ENCODE measurements at places on chromosomes 7 and 10.

GRCh38 chr7:14191686-14192098 is 202.2 kb upstream of the ETV1 start:
- DNase-seq, result no peak

DNA sequence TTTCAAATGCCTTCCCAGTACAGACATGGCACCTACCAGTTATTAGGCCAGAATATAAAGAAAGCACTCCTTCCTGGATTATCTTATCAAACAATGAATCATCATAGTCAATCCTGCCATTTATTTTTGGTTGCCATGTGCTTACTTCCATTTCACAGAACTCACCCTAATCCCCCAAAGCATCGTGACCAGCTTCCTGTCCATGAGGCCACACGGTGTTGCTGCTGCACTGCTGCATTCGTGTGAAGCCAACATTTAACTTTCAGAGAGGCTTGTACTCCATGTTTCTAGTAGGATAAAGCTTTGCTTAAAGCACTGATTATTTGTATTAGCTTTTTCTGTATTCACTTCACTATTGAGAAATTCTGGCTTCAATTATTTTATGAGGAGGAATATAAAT is 14.4 kb downstream of the COL28A1 start:
- DNase-seq, result no peak

- DNase-seq, result no peak
Observed at GRCh38 chr10:22690158-22690557, 24.2 kb downstream of the PIP4K2A start.

DNA sequence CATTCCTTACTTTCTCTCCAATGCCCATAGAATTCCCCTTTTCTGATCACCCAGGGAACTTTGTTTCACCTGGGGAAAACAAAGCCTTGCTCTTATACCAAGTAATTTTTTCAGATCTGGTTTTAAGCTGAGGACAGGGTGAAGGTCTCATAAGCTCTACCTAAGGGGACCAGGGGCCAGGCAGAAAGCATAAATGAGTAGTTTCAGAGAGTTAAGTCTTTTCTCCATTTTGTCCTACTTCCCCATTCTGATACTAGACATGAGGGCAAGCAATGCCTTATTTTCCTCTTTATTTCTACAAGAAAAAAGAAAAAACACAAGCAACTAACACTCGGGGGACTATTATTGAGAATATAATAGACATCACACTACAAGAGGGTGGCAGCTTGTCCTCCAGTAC is 2.9 kb downstream of the AKR1D1 start:
- DNase-seq, result no peak

DNA sequence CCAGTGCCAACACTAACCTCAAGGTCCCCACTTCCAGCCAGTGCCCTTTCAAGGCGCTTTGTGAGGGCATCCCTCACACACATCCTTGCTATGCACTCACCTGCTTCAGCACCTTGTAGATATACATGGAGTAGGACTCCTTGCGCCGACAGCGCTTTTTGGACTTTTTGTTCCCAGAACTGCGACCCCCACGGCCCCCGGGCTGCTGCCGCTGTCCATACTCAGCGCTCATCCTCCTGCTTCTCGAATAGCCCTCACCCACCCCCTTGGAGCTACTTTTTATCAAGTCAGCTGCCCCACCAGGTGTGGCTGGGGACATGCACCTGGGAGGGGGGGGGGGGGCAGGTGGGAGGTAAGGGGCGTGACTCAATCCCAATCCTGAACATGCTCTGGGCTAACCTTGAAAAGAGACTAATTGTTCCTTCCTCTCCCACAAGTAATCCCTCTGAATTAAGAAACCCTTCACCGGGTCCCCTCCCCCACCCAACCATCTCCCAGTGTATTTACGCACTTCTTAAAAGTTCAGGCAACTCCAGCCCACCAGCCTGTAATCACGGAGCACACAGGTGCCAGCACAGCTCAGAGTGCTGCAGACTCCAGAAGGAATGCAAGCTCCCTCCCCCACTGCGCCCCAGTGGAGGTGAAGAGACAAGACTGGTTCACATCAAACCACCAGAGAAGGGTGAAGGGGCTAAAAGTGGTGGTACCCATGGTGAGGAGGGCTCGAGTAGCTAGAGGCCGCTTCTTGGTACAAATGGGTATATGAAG is at the start of gene H2BK1:
Gene H2BK1 (minus strand): TSS at position 402 of the 768 bp plus-strand sequence. CDS start 170 bp downstream, at position 232.
- no peak for DNase-seq

DNA sequence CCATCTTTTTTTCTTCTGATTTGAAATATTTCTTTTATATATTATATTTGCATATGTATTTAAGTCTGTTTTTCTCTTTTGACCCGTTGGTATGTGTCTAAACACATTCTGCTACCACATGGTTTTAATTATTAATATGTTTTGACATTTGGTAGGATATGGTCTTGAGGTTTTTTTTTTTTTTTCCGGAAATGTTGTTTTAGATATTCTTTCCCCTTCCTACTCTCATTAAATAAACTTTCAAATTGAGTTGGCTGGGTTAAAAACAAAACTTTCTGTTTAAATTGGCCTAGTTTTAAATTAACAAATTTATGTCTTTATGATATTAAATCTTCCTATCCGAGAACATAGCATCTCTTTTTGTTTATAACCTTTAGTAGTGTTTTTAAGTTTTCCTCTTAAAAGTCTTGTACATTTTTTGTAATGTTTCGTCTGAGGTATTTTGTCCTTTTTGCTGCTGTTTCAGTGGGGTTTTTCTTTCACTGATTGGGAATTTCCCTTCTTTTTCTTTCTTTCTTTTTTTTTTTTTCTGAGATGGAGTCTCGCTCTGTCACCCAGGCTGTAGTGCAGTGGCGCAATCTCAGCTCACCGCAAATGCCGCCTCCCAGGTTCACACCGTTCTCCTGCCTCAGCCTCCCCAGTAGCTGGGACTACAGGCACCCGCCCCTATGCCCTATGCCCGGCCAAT is 25.4 kb downstream of the STAM start:
- DNase-seq, result no peak

DNA sequence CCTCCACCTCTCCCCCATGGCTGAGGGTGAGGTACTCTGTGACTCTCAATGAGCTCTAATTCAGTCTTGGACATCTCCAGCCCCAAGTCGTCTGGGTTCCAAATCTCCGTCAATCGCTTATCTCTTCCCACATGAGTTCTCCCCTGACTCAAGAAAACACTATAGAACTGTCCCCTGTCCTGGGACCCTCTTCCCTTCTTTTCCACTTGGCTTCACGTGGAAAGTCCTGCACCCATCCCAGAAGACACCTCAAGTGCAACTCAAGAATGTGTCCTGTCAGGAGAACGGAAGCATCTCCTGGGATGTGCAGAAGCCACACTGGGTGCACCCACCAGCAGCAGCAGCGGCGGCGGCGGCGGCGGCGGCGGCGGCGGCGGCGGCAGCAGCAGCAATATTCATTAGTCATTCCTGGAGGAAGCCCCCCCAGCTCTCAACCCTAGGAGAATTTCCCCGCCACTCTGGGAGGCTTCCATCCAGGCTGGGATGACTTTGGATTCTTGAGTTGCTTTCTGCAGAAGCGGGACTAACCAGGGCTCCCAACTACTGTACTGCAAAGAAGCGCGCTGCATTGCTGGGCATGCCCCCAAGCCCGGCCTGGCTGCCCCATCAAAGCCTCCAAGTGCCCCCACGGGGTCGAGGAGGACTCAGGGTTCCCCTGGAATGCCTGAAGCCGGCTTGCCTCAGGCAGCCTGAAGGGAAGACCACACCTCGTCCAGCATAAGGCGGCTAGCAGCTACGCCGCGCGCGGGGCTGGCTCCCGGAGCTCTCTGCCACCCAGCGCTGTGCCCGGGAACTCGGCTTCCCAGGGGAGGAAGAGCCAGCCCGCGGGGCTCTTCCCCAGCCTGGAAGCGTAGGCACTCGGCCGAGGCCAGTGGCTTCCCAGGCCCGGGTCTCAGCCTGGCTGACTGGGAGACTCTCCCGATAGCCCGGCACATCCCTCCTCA is 1.0 kb downstream of the CRTAC1 start:
- DNase-seq, result peak; percentile 83

DNA sequence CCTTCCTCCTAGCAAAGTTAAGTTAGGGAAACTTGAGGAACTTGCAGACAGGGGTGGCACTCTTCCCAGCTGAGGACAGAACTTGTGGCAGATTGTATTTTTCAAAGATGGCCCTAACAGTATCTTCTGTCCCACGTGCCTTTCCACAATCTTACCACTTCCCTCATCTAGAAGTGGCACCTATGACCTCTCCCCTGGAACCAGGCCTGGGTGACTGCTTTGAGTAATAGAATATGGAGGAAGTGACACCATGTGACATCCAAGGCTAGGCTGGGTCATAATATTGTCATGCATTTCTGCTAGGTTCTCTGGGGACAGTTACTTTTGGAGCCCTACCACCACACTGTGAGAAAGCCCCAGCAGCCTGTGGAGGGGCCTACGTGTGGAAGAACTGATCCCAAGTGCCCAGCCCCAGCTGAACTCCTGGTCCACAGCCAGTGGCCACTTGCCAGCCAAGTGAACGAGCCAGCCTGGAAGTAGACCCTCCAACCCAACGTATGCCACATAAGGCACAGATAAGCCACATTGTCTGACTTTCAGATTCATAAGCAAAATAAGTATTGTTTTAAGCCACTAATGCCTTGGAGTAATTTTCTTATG is 193.7 kb downstream of the PTPN20 start:
- DNase-seq, result no peak

- DNase-seq, result peak; percentile 50
Observed at GRCh38 chr10:117132751-117133231, 5.3 kb downstream of the VAX1 start.

GRCh38 chr7:12229046-12229445 is 18.0 kb downstream of the TMEM106B start:
- no peak for DNase-seq

GRCh38 chr10:21318540-21319167 is 206.8 kb downstream of the SKIDA1 start:
- peak; percentile 54 for DNase-seq

GRCh38 chr7:95694334-95694733 is 78.0 kb upstream of the DYNC1I1 start:
- DNase-seq, result no peak

GRCh38 chr7:66399566-66399965 is 194.4 kb downstream of the TPST1 start:
- no peak for DNase-seq

DNA sequence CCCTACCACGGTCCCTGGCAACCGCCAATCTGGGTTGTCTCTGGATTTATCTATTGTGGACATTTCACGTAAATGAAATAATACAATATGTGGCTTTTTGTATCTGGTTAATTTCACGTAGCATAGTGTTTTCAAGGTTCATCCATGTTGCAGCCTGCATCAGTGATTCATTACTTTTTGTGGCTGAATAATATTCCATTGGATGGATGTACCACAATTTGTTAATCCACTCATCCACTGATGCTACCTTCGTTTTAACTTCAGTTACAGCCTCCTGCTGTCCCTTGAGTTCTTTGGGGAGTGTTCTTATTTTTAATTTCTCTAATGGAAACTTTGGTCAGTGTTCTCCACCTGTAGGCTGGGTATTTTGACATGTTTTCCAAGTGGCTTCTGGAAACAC is 49.5 kb downstream of the GRK5 start:
- DNase-seq, result no peak

DNA sequence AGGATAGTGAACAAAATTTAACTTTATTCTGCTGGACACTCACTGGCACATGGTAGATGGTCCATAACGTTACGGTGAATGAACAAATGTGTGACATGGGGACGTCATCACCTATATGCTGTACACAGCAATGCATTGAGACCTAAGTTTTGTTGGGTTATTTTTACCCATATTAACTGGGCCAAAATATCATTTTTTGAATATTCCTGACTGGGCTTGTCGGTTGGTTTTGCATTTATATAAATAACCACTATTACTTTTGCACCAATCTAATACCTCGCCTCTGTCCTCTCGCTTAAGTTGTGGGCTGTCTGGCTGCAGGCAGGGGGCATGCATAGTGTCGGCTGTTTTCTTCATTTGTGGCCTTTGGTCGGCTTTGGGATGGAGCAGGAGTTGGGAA is 161.7 kb downstream of the USP6NL start:
- DNase-seq, result no peak

DNA sequence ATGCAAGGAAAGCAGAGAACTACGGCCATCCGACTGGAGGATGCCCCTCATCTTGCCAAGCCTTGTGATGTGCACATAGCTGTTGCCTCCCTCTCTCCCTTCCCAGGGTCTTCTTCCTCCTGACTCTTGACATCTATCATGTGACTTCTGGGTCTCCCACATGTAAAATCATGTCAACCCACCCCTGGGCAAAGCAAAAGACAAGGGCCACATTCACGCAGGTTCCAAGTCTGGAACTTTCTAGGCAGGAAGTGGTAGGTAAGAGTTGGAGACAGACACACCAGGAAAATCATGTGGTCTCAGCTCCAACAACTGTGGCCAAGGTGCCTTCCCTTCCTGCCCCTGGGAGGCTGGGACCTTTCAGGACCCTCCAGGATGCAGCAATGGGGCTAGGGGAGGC is 187.3 kb downstream of the CXCL12 start:
- no peak for DNase-seq

- no peak for DNase-seq
Observed at GRCh38 chr10:32459051-32459698, 13.2 kb downstream of the CCDC7 start.

DNA sequence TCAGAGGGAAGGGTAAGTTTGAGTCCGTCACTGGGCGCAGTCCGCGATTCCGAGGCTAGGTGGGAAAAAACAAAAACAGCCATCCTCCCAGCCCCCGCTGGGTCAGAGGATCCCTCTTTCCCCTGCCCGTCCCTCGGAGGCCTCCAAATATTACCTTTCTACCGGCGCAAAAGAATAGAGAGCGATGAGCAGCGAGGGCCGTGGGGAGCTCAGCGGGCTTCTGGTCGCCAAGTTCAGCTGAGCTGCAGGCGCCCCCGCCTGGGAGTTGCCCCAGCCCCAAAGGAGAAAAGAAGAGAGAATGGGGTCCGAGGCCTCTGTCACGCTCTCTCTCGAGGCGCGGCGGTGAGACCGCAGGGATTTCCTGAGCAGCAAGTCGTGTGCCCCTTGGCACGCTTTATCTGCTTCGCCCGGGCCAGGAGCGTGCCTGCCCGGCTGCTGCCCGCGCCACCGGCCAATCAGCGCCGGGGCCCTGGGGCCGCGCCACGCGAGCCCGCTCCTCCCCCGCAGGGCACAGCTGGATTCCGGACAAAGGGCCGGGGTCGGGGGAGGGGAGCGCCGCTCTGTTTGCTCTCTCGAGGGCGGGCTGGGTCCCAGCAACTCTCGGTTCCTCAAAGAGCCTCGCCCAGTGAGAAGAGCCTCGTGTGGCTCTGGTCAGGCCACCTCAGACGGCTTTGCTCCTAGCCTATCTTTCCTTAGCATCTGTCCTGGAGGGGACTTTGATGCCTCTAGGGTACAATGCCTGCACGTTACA is at the start of gene NEUROG3:
Gene NEUROG3 (minus strand): TSS at position 367 of the 751 bp plus-strand sequence. CDS start 379 bp downstream, outside the sequence.
- DNase-seq, result peak; percentile 71

DNA sequence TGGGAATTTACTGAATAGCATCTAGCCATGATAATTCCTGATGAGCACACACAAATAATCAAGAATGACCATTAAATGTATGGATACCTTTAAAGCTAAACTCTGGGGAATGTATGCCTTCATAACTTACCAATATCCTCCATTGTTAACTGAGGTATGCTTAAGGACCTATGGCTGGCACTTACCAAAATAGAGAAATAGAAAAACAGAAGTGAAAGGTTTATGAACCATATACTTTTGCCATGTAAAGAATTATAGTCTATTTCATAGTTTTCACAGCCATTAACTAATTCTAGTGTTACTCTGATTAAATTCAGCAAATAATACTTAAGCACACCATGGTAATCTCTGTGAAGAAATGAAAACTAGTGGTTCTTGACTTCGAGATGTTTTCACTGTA is 1360.6 kb upstream of the LRRTM3 start:
- no peak for DNase-seq

Measured in SK-N-SH (cell line).